Hematopoietic multipotent progenitor cell treated with erythropoietin and hydrocortisone succinate and interleukin-3 and kit ligand, for 15 days (in vitro differentiated cells): ENCODE measurements at places on chromosomes 4 and X.

DNA sequence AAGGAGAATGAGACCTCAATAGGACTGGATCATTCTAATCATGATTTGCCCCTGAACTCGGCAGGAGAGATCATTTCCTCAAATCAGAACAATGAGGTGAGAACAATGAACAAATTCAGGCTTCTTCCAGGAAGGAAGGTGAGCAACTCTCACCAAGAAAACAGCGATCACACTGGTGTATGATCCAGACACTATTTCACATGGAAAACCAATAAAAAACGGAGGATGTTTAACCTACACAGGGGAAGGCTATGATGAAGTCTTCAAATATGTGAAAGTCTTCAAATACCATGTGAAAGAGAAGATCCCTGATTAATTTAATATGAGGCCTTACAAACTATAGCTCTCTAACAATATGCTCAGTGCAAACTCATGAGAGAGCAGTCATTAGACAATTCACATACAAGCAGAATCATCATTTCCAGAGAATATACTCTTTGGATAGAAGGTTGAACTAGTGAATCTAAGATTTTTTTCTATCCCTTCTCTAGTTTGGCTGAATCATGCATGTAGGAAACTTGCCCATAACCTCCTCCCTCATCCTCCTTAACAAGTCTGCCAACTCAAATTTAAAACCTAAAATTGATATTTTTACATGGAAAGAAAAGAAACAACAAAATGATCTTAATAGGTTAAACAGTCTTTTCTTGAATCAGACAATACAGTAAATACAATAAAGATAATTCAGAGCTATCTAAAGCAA is 122.5 kb downstream of the ADAMTS3 start:
- DNase-seq, result no peak

GRCh38 chr4:89906316-89906715 is 11.7 kb downstream of the MMRN1 start:
- no peak for DNase-seq

- DNase-seq, result no peak
Observed at GRCh38 chr4:90375081-90375480, 247.9 kb downstream of the CCSER1 start.

GRCh38 chrX:53082773-53083616 is 828 bp downstream of the TSPYL2 start:
- no peak for DNase-seq

- DNase-seq, result no peak
Observed at GRCh38 chr4:6123976-6124375, 76.4 kb downstream of the JAKMIP1 start.

- no peak for DNase-seq
Observed at GRCh38 chr4:187732524-187732923, 263.0 kb upstream of the ZFP42 start.

DNA sequence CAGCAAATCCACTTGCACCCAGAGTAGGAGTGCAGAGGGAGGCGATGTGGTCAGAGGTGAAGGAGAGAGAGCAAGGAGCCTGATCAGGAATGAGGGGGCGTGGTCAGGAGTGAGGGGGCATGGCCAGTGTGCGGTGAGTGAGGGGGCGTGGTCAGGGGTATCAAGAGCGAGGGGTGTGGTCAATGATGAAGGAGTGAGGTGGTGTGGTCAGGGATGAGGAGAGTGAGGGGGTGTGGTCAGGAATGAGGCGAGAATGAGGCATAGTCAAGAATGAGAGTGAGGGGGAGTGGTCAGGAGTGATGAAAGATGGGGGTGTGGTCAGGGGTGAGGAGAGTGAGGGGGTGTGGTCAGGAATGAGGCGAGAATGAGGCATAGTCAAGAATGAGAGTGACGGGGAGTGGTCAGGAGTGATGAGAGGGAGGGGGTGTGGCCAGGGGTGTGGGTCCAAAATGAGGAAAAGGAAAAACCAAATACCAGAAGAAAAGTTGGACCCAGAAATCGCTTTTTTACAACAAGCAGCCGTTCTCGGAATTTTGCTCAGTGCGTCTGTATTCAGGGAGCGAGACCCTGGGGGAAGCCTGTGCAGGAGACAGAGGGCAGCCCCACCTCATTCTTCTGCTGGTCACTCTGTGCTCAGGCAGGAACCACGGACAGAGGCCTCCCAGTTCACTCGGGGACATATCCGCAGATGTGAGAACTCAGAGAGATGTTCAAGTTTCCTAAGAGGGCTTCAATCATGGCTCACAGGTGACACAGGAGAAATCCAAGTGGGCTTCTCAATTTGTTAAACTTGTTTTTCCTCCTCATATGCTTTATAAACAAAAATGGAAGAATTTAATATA is 47.5 kb downstream of the MAGEA1 start:
- no peak for DNase-seq

DNA sequence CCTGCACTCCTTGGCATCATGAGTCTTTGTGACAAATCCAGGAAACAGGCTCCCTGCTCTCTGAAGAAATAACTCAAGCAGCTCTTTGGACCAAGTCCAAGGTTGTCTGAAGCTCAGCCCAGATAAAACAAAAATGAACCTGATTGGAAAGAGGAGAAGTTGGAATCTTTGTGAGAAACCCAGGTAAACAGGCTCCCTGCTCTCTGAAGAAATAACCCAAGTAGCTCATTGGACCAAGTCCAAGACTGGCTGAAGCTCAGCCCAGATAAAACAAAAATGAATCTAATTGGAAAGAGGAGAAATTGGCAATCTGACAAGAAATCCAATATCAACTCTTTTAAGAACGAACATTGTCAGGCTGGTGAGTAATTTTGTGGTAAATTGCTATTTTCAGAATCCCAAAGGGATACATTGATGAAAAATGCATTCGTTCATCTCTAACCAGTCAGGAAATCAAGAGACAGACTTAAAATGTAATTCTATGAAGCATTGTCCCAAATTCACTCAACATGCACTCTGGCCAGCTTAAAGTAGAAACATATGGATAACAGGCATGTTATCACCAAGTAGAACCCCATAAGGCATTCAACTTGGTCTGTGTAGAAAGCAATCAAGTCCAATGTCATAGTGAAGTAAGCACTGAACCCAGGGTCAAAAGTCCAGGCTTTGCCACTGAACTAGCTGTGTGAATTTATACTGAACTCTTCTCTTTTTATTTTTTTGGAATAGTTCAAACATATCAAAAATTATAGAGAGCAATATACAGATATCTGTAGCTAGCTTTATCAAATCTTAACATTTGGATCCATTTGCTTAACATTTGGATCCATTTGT is 16.8 kb upstream of the NFXL1 start:
- no peak for DNase-seq

DNA sequence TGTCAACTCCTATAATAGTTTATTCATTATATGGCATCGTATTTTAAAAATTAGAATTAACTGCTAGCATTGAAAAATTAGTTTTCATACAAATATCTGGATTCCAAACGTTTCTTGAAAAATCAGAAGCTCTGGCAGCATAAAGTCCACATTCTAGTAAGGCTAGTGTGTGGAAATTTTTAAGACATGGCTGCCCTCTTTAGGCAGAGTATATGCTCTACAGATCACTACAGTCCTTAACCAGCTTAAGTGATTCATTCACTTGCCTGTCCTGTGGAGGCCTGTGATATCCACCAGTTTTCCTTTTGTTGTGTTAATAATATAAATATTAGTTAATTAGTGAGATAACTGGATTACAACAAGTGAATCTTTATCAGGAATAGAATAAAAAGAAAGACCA is 287.2 kb downstream of the OPHN1 start:
- no peak for DNase-seq

GRCh38 chrX:31224381-31225012 is 152.7 kb upstream of the FTHL17 start:
- no peak for DNase-seq

DNA sequence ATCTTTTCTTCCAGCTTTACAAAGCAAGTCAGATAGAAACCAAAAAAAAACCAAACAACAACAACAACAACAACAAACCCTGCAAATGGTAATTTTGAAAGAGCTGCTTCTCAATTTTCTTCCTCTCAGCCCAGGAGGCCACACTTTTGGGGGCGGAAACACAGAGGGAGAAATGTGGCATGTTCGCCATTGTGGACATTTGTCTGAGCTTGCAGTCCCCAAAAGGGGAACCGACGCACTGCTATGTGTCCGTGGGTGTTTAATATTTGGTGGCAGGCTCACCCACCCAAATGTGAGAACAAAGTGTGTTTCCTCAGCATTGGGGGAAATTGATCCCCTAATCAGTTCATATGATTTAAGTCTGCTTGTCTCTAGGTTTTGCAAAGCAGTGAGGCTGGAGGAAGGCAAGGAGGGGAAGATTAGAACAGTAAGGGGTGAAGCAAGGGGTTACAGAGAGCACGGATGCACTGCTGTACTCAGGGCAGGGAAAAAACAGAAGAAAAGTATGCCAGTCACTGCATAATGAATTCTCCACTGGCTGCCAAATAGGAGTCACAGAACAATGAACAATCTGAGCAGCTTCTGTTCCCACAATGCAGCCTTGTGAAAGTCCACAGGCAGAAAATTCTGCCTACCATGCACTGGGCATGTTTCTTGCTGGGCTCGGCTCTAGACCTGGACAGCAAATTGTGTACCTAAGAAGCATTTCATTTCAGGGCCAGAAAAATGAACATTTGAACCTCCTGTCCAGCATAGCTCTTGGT is 74.7 kb upstream of the GPM6B start:
- DNase-seq, result no peak

DNA sequence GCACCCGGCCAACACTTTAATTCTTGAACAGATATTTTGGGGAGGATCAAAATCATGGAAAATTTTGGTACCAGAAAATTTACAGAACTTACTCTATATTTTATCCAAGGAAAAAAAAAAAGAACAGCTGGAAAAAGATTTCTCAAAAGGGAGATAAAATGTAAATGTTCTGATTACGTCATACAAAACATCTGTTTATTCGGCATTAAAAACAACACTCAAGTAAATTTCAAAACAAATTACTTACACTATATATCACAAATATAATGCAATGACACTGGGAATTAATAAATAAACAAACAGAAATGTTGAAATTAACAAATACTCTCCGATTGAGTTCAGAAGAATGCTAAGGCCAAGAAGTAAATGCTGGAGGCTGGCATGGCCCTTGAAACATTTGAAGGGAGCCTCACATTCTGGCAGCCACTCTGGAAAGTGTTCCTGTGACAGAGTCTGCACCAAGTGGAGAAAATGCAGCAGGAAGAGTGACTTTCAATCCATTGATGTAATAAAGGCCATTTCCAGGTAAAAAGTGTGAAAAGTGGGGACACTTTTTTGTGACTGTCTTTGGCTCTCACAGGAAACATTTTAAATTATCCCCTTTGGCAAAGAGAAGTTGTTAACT is 486.0 kb upstream of the CTSO start:
- no peak for DNase-seq

GRCh38 chr4:154417373-154417673 is 74.3 kb downstream of the DCHS2 start:
- DNase-seq, result no peak

- DNase-seq, result no peak
Observed at GRCh38 chr4:169024762-169025161, 14.7 kb upstream of the CBR4 start.

- DNase-seq, result no peak
Observed at GRCh38 chr4:53559021-53559620, 32.2 kb downstream of the LNX1 start.

- no peak for DNase-seq
Observed at GRCh38 chrX:130136961-130137360, 26.7 kb upstream of the ELF4 start.

DNA sequence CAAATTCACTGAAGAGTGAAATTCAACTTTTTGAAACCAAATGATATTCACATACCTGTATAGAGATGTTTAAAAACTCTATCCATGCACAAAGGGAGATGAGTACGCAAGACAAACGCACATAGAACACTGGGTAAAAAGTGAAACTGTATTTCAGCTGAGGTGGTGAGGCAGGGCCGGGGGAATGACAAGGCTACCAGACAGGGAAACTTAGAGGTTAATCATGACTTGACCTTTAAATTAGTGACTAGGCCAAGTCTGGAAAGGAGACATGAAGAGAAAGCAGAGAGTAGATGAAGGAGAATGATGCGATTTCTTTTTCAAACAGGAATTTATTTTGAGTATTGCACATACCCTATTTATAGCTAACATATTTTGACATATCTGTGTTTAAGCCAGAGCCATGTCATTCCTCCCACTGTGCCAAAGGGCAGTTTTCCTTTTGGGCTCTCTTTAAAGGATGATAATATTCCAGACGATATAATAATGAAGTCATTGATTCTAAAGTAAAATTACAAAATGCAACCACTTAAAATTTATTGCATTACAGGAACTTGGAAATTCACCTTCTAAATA is 49.4 kb downstream of the ARHGEF6 start:
- DNase-seq, result no peak

DNA sequence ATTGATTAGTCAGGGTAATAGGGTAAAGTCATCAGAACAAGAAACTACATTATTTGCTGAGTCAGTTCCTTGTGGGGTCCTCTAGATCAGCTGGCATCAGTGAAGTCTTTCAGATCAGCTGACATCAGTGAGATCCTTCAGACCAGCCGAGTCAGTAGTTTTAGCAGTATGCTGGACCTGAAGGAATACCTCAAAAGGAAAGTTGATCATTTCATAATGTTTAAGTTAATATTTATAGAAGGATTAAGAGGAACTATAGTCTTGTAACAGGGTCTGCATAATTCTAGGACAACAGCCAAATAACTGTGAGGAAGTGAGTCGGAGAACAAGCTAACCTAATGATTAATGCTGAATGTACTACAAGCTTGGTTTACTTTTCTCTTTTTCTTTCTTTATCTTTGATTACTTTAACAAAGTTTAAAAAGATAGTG is 958 bp upstream of the UGT2B7 start:
- no peak for DNase-seq

- DNase-seq, result no peak
Observed at GRCh38 chrX:12972878-12973560, 1.9 kb upstream of the TMSB4X start.

- DNase-seq, result peak; percentile 22
Observed at GRCh38 chr4:118732591-118733330, 47.6 kb downstream of the METTL14 start.

DNA sequence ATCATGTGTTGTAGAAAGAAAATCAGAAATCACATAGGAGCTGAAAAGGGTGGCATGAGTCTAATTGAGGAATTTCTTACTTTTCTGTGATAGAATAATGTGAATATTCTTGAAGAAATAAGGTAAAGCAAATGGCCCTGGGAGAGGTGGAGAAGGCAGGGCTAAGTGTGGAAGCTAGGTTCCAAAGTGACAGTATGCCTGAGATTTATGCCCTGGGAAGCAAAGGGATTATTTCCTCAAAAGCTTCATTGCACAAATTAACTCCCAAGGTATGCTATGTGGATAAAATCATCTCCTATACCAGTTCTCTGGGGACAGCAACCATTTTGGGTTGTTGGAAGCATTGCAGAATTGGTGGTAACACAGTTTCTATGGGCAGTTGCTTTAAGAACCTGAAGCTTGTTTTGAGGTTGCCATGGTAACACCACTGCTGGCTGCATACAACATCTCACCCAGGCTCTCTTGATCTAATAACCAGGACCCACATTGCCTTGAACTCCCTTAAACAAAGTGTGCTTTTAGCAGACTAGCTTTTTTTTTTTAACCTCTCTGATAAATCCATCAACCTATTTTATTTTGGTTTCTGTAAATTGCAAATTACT is 21.0 kb downstream of the MAOA start:
- no peak for DNase-seq

DNA sequence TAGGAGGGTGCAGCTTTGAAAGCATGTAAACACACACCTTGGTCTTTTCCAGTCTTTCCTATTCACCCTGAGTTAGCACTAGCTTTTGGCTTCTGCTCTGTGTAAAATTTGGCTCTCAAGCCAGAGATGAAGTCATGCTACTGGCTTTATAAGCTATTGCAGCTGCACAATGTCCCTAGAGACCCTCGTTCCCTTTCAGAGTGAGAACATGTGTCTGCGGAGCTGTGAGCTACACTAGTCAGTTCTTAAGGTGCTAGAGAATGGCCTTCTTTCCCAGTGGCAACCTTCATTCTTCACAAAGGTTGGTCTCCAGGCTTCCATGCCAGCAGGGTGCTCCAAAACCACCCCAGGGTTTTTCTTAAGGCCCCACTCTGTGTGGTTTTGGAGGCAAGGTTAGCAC is 199.1 kb downstream of the SPATA18 start:
- DNase-seq, result no peak
